Tongue (tissue), 3 donors: ENCODE measurements at places on chromosomes 6 and 20. TPM values are rescaled to one million over a fixed set of nuclear protein-coding genes. Genes with fewer than 3 reads are reported as not detected.

PPP1R10 gene
- total RNA-seq = 18.8 TPM

DNA sequence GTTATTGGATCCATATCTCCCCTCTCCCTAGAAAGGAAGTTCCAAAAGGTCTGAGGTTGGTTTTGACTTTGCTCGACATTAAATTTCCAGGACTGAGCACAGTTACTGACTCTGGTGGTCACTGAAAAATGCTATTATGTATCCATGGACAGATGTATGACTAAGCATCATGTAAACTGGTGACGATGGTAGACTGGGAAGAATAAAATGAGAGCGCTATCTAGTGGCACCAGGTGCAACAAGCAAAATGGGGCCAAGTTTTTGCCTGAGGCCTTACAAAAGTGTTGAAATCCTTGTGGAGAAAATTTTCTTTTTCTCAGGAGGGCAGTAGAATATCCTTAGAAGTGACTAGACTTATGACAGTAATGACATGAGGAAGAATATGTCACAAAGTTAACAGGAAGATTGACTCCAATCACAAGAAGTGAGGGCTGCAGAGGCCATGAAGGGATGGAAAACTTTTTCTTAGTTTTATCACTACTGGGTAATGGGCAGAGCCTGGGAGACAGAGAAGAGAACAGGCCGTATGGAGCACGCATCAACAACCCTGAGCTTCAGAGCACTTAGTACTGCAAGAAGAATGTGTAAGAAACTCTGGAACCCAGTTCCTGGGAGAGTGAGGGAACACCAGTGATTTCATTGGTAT lies 88.9 kb upstream of the ELOVL5 start:
- peak; percentile 43 for DNase-seq

DNA sequence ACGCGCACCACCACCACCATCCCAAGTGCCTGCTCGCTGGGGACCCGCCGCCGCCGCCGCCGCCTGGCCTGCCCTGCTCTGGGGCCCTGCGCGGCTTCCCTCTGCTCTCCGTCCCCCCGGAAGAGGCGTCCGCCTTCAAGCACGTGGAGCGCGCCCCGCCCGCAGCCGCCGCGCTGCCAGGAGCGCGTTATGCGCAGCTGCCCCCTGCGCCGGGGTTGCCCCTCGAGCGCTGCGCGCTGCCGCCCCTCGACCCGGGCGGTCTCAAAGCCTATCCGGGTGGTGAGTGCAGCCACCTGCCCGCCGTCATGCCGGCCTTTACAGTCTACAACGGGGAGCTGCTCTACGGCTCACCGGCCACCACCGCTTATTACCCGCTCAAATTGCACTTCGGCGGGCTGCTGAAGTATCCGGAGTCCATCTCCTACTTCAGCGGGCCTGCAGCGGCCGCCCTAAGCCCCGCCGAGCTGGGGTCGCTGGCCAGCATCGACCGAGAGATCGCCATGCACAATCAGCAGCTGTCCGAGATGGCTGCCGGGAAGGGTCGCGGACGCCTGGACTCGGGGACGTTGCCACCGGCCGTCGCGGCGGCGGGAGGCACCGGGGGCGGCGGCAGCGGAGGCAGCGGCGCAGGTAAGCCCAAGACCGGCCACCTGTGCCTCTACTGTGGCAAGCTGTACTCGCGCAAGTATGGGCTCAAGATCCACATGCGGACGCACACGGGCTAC lies 7.2 kb downstream of the PRDM13 start:
- no peak for DNase-seq

GRCh38 chr6:24497254-24497970 lies 2.6 kb downstream of the ALDH5A1 start:
- no peak for DNase-seq

GRCh38 chr6:159916237-159916636 lies 25.4 kb downstream of the MAS1 start:
- DNase-seq = no peak

DNA sequence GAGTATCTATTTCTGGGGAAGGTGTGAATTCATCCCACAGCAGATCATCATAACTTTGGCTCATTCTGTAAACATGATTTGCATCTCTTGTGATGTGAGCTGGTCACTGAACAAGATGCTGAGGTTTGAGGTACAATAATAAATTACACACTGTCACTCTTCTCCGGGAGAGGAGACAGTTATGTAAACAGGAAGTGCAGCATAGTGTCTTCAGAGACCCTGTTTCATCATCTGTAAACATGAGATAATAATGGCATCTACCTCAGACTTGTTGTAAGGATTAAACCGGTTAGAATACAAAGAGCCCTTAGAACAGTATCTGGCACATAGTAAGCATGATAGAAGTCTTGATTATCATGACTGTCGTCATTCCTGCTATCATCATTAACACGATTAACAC lies 125.2 kb downstream of the TBC1D7 start:
- no peak for DNase-seq
